Stimulated activated CD8-positive, alpha-beta memory T cell treated with anti-CD3 and anti-CD28 coated beads, Interleukin-15, amount 100 ng/mL, for 24 hours (primary cell): ENCODE measurements at places on chromosomes 2 and 18.

- no peak for DNase-seq
These were observed 44.5 kb upstream of the SERTAD2 start for GRCh38 chr2:64698177-64698643.

DNA sequence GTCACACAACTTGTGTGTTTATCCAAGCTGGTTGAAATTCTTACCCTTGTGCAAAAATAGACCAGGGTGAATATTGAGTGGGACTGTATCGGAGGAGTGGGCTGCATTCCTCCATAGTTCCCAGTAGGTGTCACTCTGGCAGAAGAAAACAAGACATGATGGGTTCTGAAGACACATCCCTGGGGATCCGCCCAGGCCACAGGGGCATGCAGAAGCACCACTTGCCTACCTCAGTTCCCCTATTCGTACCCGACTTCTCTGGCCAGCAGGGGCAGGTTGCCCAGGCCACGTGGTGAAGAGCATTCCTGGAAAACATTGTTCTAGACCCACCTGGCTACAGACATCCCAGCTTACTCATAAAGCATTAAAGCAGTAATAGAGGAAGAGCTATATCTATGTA, 168.2 kb downstream of the FAM210A start:
- DNase-seq: no peak

DNA sequence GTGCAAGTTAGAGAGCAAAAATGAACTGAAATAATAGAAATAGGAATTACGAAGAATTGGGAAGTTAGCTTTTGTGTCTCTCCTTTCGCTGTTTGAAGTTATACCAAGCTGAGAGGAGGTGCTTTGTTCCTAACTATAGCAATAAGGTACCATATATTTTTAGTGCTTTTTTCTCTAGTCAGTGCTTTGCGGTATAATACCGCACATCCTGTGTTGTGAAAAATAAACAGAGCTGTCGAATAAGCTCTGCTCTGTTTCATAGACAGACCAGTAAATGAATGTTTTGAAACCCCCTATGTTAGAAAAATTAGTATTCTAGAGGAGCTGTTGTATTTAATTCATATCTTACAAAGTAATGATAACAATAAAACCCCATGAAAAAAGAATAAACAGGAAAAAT, 130.8 kb downstream of the MAP4K4 start:
- no peak for DNase-seq

GRCh38 chr2:157367704-157368103, 42.1 kb upstream of the ERMN start:
- DNase-seq: no peak

- DNase-seq: no peak
These were observed 47.9 kb upstream of the ACMSD start for GRCh38 chr2:134790487-134790886.

- DNase-seq: no peak
These were observed 640.9 kb downstream of the NYAP2 start for GRCh38 chr2:226040344-226040900.

- DNase-seq: no peak
These were observed 198.1 kb upstream of the RASGRP3 start for GRCh38 chr2:33278245-33278943.

- DNase-seq: no peak
These were observed 562.0 kb upstream of the TNP1 start for GRCh38 chr2:217421834-217422233.

GRCh38 chr2:111923276-111923804, 24.9 kb downstream of the MERTK start:
- DNase-seq: no peak

DNA sequence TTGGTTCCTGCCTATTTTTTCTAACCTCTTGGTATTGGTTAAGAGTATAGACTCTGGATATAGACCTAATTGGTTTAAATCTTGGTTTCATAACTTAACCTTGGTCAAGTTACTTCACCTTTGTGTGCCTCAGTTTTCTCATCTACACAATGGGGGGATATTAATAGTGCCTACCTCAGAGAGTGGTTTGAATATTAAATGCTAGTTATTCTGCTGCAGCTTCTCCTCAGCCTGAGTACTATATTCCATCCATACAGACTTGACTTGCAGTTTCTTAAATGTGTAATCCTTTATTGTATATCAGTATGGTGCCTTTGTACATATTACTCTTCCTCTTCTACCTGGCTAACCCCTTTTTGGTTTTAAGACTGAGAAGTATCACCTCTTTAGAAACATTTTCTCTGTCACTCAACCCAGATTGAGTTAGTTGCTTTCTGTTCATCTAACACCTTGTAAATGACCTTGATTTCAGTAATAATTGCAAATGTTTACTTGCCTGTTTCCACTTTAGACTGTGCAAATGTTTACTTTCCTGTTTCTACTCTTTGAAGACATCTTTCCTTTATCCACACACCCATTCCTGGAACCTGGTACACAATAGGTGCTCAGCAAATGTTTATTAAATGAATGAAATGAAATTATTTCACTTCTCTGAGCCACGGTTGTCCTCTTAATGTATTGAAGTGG, 6.6 kb downstream of the ACVR2A start:
- no peak for DNase-seq

DNA sequence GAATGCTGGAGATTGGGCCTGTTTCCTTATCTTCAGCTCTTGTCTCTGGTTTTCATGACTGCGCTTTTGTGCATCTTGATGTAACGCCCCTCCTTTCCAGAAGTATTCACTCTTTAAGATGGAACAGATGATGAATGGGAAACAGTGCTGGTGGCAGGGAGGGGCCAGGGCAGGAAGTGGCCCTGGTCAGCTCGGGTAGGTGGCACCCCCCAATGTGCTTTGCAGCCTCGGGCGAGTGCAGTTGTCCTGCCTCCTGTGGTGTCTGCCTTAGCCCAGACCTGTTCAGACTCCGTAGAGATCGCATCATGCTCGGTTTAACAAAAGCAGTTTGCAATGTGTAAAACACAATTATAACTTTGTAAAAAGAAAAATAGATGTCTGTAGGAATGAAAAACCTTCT, 17.0 kb upstream of the MGAT4A start:
- no peak for DNase-seq

DNA sequence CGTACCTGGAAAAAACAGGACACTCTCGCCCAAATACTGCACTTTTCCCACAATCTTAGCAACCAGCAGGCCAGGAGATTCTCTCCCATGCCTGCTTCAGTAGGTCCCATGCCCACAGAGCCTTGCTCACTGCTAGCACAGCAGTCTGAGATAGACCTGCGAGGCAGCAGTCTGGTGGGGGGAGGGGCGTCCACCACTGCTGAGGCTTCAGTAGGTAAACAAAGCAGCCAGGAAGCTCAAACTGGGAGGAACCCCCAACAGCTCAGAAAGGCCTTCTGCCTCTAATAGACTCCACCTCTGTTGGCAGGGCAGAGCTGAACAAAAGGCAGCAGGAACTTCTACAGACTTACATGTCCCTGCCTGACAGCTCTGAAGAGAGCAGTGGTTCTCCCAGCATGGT, 1202.8 kb upstream of the ACVR2A start:
- no peak for DNase-seq

GRCh38 chr18:75246721-75247610, 36.4 kb downstream of the TSHZ1 start:
- DNase-seq: no peak

GRCh38 chr2:159792599-159792998, 5.4 kb downstream of the CD302 start:
- DNase-seq: no peak

DNA sequence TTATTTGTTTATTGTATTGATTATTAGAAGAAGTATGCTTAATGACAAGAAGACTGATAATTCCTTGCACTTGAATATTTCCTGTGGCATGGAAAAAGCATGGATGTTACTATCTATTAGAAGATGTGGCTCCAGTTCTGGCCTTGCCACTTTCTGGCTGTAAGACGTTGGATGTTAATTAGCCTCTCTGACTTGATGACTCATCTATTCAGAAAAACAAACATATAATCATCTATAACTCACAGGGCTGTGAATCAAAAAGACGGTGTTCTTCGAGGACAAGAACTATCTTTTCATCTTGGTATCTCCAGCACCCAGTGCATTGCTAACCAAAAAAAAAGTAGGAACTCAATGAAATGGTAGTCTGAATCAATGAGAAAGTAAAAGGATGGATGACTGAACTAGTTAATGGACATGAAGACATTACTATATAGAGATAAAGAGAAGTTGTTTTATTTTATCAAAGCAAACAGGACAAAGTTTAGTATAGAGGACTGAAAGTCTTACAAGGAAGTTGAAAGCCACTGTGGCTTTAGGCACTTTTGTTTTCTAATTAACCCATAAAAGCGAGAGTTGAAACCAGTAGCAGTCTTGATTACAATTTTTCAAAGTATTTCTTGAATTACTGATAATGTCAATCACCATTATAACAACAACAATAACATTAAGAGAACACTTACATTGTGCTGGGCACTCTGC, 145.3 kb downstream of the RND3 start:
- no peak for DNase-seq

DNA sequence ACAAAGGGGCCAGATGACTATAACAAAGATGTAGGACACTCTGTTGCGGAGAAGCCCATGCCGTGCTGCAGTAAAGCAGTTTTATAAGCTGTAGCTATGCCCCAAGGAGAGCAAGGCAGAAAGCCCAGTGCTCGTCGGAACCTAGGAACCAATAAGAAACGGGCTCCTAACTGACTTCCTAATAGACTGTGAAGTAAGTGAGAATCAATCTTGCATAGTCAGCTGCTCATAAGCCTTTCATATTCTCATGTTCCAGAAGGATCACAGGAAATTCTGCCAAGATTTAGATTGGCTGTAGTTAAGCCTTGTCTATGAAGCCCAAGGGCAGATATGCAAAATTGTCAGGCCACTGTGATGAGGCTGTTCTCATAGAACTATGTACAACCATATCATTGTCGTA, 98.4 kb downstream of the RTTN start:
- DNase-seq: no peak

- no peak for DNase-seq
These were observed 83.1 kb downstream of the NBEAL1 start for GRCh38 chr2:203097735-203098134.

GRCh38 chr2:120052597-120052996, 39.7 kb downstream of the EPB41L5 start:
- no peak for DNase-seq

DNA sequence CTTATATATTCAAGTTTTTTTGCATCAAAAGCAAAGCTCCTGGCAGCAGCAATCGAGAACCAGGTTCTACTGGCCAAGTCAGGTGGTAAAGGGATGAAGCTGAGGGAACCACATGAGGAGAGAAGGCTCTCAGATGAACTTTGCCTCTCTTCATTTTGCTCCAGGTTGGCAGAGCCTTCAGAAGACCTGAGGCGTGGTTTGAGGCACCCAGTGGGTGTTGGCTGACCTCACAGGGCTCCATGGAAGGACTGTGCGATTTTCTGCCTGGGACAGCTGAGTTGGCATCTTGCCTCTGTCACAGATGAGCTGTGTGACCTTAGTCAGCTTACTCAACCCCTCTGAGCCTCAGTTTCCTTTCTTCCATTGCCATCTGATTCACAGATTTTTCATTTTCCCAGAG, 89.0 kb downstream of the INSIG2 start:
- no peak for DNase-seq

DNA sequence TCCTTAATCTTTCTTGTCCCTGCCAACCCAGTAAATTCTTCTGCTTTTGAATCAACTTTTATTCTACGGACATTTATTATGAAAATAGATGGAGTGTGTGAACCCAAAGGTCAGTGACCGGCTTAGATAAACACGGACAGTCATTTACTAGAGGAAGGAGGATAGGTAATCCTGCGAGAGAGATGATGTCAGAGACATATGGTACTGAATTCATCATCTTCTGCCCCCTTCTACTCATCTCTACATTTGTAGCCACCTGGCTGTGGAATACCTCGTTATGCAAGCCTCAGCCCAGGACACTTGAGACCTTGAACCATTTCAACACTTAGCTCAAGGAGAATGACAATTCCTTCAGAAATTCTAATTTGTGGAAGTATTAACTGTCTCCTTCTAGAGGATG, 443.6 kb downstream of the TDRD15 start:
- DNase-seq: no peak

DNA sequence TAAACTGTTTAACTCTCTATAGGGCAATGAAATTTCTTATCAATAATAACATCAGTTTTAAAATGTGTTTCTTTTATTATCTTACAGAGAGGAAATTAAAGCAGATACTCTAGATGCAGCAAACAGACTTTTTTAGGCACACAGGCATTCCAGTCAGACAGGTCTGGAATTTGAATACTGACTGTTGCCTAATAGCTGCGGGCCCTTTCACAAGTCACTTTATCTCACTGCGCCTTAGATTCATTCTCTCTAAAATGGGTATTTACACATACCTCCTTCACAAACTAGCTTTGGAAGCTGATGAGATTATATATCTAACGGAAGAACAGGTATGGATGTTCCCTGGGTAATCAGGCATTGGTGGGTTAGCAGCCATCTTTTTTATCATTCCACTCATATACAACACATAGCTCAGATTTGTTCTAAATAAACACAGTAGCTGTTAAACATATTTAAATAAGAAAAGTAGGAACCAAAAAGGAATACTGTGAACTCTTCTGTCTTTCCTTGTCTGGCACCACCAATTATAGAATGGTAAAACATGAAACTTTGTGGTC, 104.2 kb downstream of the LRP2 start:
- no peak for DNase-seq

- DNase-seq: no peak
These were observed 22.1 kb upstream of the LONRF2 start for GRCh38 chr2:100344433-100344832.

- DNase-seq: no peak
These were observed 679.0 kb upstream of the RAB6C start for GRCh38 chr2:129300456-129300855.

DNA sequence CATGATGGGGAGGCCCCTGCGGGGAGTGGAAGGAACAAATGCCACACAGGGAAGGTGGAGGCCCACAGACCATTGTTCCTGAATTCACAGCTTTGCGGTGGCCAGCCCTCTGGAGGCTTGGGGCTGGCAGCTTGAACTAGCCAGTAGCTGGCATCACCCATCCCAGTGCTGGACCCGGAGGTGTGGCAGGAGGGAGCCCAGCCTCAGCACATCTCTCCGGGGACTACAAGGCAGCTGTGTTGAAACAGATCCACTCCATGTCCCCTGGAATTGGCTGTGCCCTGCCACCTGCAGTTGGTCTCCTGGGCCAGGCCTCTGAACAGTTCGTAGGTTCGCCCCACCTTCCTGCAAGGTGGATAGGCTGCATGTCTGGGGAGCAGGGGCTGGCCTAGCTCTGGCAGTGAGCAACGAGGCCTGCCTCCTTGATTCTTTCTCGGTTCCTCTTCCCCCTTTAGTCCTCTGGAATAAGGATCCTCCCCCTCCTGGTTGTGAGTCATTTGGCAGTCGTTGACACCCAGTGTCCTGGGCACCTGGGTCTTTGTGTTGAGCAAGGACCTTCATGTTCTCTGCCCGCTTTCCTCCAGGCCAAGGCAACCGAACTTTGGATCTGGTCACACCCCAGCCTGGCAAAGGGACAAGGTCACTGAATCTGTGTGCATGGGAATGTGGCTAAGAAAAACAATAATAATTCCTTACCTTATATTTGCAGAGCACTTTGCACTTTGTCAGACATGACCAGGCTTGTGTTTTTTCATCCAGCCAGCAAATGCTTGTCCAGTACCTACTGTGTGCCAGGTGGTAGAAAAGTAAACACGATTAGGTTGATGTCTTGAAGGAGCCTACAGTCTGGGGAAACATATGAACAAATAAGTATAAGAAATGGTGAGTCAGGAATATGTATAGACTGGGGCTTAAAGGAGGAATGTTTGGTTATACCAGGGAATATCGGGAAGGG, 55.0 kb upstream of the MCFD2 start:
- no peak for DNase-seq

GRCh38 chr18:10441472-10441871, 13.0 kb upstream of the APCDD1 start:
- no peak for DNase-seq

GRCh38 chr18:56445422-56445821, 193.0 kb downstream of the TXNL1 start:
- DNase-seq: no peak

GRCh38 chr18:39799006-39799405, 2156.0 kb upstream of the PIK3C3 start:
- DNase-seq: no peak
